ENCODE measurements at places on chromosomes 4 and X.

DNA sequence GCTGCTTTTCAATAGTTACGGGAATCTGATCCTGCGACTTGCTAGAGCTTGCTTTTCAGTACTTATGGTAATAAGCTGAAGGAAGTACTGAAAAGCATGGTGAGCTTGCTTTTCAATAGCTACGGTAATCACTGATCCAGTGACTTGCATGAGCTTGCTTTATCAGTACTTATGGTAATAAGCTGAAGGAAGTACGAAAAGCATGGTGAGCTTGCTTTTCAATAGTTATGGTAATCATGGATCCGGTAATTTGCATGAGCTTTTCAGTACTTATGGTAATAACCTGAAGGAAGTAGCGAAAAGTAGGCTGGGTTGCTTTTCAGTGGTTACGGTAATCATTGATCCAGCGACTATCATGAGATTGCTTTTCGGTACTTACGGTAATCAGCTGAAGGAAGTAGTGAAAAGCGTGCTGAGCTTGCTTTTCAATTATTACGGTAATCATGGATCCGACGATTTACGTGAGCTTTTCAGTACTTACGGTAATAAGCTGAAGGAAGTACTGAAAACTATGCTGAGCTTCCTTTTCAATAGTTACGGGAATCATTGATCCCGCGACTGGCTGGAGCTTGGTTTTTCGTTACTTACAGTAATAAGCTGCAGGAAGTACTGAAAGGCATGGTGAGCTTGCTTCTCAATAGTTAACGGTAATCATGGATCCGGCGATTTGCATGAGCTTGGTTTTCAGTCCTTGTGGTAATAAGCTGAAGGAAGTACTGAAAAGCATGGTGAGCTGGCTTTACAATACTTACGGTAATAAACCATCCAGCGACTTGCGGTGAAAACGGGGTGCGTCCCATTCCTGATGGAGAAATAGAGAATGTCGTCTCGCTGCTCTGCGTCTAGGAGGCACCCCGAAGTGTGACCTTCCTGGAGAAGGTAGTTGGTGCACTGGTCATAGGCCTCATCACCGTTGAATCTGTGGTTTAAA is 6.5 kb downstream of the CRLF2 start:
- peak; percentile 49 for DNase-seq

DNA sequence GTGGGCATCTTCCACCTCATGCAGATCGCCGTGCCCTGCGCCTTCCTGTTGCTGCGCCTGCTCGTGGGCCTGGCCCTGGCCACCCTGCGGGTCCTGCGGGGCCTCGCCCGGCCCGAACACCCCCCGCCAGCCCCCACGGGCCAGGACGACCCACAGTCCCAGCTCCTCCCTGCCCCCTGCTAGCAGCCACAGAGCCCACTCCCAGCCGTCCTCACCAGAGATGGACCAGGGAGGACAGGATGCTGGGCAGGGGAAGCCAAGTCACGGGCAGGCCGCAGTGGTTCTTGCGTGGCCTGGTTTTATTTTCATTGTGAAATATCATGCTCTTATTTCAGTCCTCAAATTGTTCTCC is 15.1 kb downstream of the DGKQ start:
- DNase-seq, result no peak

DNA sequence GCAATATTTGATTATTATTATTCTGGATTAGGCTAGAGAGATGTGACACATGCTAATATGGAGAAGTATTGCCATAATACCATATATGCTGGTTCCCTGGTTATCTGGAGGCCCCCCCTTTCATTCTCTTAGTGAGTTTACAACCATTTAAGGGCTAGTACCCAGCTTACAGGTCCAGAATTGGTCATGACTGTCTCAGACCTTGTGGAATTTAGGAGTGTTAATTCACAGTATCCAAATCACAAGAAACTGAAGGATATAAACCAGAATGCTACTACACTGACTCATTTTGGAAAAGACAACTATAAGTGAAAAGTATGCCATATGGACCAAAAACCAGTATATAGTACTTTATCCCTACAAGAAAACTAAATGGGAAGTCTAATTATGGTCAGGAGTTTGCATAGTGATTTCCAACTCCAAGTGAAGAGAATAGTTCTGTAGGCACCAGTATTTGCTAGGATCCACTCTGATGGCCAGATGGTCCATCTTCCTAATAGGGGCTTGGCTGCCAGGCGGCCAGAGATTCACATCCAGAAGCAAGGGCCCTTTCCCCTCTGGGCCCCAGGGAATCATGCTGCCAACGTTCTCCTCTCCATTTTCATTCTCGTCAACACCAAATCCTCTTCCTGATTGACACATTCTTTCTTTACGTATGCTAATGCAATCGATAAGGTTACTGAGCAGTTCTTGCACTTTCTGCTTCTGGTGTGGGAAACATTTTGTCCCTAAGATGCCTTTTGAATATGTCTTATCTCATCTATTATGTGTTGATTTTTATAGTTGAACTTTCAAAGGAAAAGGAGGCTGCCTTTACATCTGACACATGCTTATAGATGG is 123.6 kb downstream of the SHROOM3 start:
- DNase-seq, result no peak

GRCh38 chr4:85555206-85555605 is 80.3 kb downstream of the ARHGAP24 start:
- no peak for DNase-seq

DNA sequence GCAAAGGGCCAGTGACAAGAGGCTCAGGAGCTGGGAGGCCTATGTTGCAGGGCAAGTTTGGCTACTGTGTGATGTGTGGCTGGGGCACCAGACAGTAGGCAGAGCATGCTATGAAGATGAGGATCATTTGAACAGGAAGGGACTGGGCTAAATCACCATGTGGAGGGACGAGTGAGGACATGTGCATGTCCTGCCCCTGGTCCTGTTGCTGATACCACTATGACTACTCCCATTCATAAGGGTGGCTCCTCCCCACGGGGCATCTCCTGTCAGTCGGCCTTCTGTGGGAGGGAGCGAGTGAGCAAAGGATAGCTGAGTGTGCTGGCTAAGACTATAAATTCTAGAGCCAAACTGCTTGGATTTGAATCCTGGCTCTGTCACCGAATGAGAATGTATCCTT is 139.2 kb downstream of the TMEM164 start:
- DNase-seq, result no peak

GRCh38 chr4:37232315-37232714 is 12.2 kb upstream of the NWD2 start:
- DNase-seq, result no peak

- DNase-seq, result peak; percentile 39
Observed at GRCh38 chr4:10099499-10100325, 16.9 kb downstream of the WDR1 start.

DNA sequence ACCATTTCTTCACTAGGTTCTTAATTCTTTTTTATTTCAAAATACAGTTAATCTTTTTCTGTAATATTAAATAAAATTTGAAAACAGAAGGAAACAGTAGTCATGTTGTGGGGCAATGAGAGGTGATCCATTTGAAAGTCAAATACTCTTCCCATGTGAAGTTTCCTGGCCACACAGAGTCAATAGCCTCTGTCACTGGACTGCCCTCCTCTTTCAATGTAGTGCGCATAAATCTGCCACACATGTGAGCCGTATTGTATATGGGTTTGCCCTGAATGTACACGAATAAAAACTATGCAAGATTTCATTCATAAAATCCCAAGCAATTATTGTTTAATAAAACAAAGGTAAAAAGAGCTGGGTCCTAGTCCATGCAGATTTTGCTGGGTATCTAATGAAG is 59.1 kb downstream of the NKX6-1 start:
- DNase-seq, result no peak

DNA sequence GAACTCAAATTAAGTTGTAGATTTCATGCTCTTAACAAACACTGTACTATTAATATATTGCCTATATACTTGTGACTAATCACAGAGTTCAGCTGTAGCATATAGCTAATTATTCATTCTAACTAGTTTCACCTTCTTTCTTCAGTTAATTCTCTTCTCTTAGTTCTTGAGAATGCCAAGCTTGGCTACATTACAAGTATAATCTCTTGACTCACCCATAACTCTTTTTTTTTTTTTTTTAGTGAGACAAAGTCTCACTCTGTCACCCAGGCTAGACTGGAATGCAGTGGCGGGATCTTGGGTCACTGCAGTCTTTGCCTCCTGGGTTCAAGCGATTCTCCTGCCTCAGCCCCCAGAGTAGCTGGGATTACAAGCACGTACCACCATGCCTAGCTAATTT is 5.4 kb downstream of the KLHL5 start:
- no peak for DNase-seq

- DNase-seq, result no peak
Observed at GRCh38 chrX:68579810-68580209, 67.7 kb upstream of the STARD8 start.

DNA sequence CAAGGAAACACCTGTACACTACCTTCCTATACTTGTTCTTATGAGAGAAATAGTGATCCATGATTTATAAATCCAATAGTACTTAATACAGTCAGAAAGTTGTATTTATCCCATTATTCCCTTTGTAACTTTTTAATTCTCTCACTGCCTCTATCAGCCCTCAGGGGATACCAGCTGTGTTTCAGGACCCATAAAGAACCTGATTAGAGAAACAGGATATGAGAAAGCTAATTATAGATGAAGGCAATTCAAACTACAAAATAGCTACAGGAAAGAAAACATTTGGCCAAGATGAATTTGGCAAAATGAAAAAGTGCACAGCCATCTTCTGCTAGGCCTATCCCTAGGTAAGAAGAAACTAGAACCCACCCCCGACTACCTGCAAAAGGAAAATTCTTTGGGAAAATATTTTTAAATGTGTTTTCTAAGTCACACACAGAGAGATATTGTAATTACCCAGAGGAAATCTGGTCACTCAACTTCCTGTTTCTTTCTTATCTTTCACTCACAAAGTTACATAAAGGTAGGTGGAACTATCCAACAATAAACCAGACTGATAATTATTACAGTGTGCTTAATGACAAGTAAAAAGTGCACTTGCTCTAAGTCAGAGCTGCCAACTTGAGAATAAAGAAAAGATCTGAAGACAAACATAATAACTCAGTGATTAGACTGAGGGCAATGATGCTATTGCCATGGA is 836.5 kb upstream of the HTR2C start:
- no peak for DNase-seq

- no peak for DNase-seq
Observed at GRCh38 chrX:155718972-155719586, 106.3 kb upstream of the TMLHE start.

DNA sequence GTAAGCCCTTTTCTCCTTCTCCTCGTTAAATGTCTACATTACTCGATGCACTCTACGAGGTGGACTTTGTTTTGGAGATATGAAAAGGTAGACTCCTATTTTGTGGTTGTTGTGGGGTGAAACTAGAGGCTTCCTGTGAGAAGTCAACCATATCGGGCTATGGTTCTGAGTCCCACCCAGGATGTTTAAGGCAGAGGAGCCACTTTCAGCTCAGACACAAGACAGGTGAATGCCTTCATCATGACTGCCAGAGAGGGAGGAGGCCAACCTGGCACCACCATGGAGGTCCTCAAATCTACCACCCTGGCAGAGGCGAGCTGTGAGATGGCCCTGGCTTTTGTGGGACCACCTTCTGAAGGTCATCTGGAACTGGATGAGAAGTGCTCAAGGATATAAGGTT is 154.4 kb upstream of the KLF3 start:
- DNase-seq, result peak; percentile 43

DNA sequence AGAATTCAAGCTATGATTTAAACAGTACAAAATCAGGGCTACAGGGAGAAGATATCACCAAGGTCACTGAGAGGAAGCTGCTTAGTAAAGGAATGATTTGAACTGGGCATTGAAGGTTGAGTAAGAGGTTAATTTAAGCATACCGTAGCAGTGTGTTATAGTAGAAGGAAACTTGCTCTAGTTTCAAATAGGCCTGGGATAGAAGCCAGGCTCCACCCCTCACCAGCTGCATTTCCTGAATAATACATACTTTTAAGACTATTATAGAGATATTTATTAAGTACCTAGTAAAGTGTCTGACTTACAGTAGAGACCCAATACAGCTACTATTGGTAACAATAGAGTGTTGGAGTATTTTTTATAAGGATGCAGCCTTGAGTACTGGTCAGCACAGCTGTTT is 118.0 kb upstream of the GLRA2 start:
- DNase-seq, result no peak

GRCh38 chr4:100087743-100088142 is 102.5 kb downstream of the DDIT4L start:
- no peak for DNase-seq

GRCh38 chr4:158133551-158133950 is 39.3 kb downstream of the GASK1B start:
- DNase-seq, result no peak

DNA sequence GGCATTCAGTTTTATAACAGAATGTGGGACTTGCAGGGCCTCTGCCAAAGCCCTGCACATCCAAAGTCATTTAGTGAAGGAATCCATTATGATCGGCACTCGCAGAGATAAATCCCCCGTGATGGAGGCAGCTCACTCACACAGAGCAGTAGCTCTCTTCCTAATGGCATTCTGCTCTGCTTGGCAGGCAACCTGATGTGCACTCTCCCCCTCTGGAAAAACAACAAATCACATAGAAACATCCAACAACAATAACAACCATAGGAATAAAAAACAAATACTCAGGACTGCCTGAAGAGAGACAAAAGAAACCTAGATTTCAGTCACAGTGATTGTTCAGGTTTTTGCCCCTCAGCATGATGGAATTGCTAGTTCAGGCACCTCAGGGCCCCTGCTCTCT is 59.7 kb downstream of the NAA11 start:
- DNase-seq, result no peak

GRCh38 chrX:8782595-8782994 is 18.6 kb downstream of the FAM9A start:
- DNase-seq, result no peak

GRCh38 chr4:7075962-7076695 is 8.3 kb upstream of the GRPEL1 start:
- no peak for DNase-seq

DNA sequence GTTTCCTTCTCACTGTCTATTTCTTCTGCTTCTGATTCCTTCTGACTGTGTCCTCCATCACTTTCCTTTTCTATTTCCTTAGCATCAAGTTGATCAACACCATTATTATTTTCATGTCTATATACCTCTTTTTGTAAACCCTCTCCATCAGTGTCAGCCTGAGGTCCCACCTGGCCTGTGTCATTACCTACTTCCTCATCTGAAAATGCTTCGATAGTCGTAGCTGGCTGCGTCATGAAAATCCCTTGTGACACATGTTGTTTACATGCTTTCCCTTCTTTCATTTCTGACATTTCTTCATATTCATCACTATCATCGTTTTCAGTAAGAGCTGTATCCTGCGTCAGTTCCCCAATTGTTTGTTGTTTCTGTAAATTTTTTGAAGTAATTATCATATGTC is 39.6 kb downstream of the RPGR start:
- no peak for DNase-seq

DNA sequence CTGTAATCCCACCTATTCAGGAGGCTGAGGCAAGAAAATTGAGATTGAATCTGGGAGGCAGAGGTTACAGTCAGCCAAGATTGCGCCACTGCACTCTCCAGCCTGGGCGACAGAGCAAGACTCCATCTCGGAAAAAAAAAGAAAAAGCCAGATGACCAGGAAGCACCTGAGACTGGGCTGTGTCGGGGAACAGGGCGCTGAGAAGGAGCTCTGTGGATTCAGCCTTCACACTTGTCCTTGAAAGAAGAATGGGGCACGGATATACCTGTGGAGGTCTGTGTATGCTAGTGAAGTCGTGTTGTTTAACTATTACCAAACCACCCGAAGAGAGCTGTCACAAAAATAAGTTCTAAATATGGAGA is 39.3 kb upstream of the TADA2B start:
- DNase-seq, result no peak

Data from activated CD4-positive, alpha-beta memory T cell treated with anti-CD3 and anti-CD28 coated beads, Interleukin-2, amount 10 ng/mL, durations not matched to agents 7 days and 5 days (primary cell).